ENCODE measurements at places on chromosomes 3 and 15. TPM values are rescaled to one million over a fixed set of nuclear protein-coding genes. Genes with fewer than 3 reads are reported as not detected.

GRCh38 chr3:57538465-57538864 is 5.7 kb downstream of the DNAH12 start:
- no peak for ATAC-seq

DNA sequence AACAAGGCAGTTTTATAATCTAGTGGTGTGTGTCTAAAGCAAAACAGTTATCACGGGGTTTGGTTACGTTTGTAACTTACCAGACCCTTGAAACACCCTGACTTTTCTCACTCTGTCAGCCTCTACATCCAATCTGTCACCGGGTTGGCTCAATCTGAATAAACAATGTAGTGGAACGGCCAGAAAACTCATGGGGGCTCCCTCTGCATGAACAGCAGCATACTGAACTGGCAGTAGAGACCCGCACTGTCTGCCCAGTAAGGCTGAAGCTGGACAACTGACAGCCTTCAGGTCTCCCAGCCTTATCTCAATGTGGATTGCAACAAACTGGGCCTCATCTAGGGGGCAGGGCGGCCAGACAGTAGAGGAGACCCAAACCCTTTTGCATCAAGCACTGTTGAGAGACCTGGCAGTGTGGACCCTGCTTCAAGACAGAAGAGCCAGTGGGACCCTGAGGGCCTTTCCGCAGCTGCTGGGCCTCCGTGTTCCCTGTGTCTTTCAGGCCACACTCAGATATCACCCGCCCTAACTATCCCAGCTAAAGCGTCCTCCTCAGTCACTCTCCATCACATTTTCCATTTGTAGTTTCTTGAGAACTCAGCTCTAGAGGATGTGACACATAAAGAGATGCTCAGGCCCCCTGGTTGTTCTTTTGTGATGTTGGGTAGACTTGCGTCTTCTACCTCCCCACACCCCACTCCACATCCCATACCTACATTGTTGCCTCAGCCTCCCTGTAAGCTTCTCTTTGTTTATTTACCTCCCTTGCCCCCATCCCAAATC is 181.2 kb upstream of the NR2E3 start:
- ATAC-seq, result no peak

DNA sequence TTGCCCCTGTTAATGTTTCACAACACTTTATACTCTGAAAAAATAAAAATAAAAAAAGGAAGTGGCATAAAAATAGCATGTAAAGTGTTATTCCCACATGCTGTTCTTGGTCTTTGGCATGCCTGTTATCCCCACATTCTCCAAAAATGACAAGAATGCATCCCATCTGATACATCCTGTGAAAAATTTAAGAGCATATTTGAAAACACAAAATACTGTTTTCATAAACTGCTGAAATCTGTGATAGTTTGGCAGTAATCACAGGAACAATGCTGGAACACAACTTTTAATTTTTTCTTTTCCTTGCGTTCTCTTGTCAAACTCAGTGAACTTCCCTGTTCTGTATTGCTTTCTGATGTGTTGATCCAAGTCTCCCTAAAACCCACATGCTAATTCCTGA is 288.8 kb downstream of the ROBO2 start:
- ATAC-seq, result peak; percentile 31

DNA sequence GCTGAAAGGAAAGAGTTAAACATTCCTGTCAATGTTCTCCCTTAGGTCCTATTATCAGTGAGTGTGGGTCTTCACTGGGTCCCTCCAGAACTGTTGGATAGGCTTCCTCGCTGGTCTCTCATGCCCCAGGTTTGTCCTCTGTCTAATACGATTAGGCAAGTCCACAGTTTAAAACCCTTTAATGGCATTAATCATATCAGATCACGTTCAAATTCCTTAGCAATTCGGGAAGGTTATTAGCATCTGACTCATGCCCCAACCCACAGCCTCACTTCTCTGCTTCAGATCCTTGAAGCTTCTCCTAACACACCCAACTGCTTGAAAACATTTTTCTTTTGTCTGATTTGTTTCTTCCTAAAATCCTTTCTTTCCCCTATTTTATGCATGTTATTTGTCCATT is 224.3 kb upstream of the ATP10A start:
- no peak for ATAC-seq

GRCh38 chr3:58001979-58002378 is 6.2 kb upstream of the FLNB start:
- ATAC-seq, result no peak

DNA sequence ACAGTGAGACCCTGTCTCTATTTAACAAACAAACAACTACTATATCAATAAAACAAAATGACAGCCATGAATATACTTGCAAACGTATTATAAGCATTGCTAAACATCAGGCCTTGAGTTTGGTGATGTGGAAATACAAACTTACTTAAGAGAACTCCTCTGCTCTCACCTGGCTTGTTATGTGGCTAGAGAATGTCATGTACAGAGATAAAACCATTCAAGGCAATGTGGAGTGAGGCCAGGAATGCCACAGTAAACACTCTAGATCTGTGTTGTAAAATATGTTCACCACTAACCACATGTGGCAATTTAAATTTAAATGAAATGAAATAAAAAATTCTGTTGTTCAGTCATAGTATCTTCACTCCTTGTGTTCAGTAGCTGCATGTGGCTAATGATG is 22.7 kb upstream of the RARB start:
- no peak for ATAC-seq

DNA sequence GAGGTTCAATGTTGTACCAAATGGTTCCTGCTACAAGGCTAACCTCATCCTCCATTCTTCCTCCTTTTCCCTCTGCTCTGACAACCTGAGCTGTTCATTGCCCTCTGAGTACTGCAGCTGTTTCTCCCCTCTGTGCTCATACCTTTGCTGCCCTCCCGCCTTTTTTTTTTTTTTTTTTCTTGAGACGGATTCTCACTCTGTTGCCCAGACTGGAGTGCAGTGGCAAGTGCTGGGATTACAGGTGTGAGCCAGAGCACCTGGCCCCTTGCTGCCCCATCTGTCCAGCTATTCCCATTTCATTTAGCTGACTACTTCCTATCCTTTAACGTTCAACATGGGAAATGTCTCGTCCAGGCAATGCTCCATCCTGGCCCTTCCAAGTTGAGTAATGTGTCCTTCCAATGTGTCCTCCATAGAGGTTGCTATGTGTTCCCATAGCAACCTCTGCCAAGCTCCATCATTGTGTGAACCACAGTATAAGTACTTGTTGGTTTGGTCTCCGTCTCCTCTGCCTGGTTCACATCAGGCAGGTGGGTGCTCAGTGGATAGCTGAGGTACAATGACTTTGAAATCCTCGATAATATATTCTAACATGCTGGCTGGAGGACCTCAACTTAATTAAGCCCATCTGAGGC is 179.9 kb upstream of the ANKRD28 start:
- no peak for ATAC-seq

DNA sequence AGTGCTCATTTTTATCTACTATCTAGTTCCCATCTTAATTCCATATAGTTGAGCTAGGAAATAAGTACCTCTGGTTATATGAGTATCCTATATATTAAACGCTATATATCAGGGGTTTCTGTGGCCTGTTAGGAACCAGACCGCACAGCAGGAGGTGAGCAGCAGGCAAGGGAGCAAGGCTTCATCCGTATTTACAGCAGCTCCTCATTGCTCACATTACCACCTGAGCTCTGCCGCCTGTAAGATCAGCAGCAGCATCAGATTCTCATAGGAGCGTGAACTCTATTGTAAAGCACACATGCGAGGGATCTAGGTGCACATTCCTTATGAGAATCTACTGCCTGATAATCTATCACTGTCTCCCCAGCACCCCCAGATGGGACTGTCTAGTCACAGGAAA is 23.0 kb downstream of the GSK3B start:
- ATAC-seq, result no peak

DNA sequence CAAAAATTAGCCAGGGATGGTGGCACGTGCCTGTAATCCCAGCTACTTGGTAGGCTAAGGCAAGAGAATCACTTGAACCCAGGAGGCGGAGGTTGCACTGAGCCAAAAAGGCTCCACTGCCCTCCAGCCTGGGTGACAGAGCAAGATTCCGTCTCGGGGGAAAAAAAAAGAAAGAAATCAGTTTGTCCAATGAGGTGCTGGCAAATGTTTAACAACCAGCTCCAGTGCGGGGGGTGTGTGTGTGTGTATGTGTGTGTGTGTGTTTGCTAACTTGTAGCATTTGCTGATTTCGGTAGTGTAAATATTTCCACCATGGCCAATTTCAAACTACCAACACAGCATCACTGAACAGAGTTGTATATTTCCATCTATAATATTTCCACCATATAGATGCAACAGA is 23.8 kb upstream of the IDH2 start:
- no peak for ATAC-seq

- ATAC-seq, result no peak
Measured at GRCh38 chr3:105593315-105593714, 226.6 kb downstream of the ALCAM start.

- ATAC-seq, result peak; percentile 84
Measured at GRCh38 chr3:51706788-51707731, at the start of gene GRM2. GRM2 (plus strand) TSS chr3:51707068; CDS start chr3:51708984, 1,916 bp downstream.

- no peak for ATAC-seq
Measured at GRCh38 chr15:32953533-32953910, 235.7 kb downstream of the GREM1 start.

- ATAC-seq, result no peak
Measured at GRCh38 chr3:55619046-55619808, 132.1 kb upstream of the WNT5A start.

DNA sequence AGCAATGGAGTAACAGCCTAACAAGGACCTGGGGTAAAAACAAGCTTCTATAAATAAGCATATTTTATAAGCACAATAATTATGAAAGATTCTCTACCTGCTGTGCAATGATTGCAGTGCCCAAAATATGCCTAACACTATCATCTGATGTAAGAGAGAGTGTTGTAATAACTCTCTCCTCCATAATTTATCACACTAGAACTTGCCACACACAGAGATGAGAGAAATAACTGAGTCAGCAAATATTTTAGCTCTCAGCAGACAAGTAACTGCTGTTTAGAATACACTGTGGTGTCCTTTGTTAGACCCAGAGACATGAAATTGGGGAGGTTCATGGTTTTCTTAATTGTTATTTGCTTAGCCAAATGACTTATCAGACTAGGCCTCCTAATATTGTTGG is 105.3 kb upstream of the ACP3 start:
- ATAC-seq, result no peak

GRCh38 chr3:107208100-107208499 is 169.1 kb upstream of the CCDC54 start:
- ATAC-seq, result peak; percentile 89

The RSRC1 gene
- total RNA-seq, result 40.6 TPM

The WDR48 gene
- 43.3 TPM for total RNA-seq

The FAM81A gene
- 0.16 TPM for total RNA-seq

All from gastroesophageal sphincter (tissue), 4 donors.